PC-3 (cell line): ENCODE measurements at places on chromosomes 2 and 18. TPM values are rescaled to one million over a fixed set of nuclear protein-coding genes. Genes with fewer than 3 reads are reported as not detected.

The TTC21B gene
- total RNA-seq, result 21.7 and 35.5 TPM in 2 replicates

The ALLC gene
- total RNA-seq, result not detected in 2 replicates

The DYNAP gene
- not detected in 2 replicates for total RNA-seq

The KCNE4 gene
- total RNA-seq, result not detected in 2 replicates

The SIGLEC15 gene
- 2.0 and 4.8 TPM in 2 replicates for total RNA-seq

The CDK15 gene
- 2.4 TPM in 1 of 2 replicates, not detected in the other for total RNA-seq

DNA sequence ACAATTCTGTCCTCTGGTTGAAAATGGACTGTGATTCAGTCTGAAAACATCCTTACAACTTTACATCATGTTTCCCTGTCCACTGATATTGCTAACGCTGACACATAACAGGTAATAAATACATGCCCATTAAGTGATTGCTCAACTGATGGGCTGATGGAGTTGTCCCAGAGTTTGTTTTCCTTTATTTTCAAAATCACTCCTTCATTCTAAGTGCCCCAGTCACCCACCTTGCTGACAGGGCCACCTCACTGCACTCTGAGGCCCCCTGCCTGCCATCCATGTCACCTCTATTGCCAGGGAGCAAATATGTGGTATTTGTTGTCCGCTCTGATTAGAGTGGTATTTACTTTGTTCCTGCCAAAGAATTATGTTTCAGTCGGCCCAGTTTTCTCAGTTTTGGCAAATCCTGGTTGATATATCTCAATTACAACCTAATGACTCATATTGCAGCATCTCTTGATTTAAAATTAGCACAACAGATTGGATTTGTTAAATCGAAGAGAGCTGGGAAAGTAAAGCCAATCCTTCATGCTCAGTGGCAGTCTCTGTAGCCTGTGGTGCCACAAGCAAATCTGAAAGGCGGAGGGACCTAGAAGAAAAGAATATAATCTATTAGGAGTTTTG is 105.1 kb downstream of the RDH14 start:
- DNase-seq, result peak; percentile 59

GRCh38 chr2:127153691-127154158 is 46.8 kb upstream of the BIN1 start:
- DNase-seq, result peak; percentile 91

- no peak for DNase-seq
Observed at GRCh38 chr2:167462379-167462778, 574.1 kb downstream of the XIRP2 start.

DNA sequence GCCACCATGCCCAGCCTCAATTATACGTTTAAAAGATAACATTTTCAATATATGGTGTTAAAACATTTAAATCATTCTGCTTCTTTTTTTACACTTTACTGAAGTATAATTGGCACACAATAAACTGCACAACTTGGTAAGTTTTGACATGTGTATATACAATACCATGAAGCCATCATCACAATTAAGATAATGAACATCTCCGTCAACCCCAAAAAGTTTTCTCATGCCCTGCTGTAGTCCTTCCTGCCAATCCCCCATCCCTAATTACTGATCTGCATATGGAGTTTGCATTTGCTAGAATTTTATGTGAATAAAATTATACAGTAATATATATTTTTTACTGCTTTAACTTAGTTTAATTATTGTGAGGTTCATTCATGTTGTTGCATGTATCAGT is 85.2 kb upstream of the RTN4 start:
- no peak for DNase-seq

- peak; percentile 51 for DNase-seq
Observed at GRCh38 chr18:54389143-54389505, 31.4 kb downstream of the C18orf54 start.

GRCh38 chr2:66889632-66889882 is 454.6 kb downstream of the MEIS1 start:
- no peak for DNase-seq

GRCh38 chr2:213475433-213475832 is 191.2 kb downstream of the SPAG16 start:
- DNase-seq, result no peak

- DNase-seq, result peak; percentile 6
Observed at GRCh38 chr2:6181525-6181924, 489.3 kb downstream of the SOX11 start.

GRCh38 chr2:4324531-4324930 is 621.2 kb downstream of the DCDC2C start:
- DNase-seq, result no peak

DNA sequence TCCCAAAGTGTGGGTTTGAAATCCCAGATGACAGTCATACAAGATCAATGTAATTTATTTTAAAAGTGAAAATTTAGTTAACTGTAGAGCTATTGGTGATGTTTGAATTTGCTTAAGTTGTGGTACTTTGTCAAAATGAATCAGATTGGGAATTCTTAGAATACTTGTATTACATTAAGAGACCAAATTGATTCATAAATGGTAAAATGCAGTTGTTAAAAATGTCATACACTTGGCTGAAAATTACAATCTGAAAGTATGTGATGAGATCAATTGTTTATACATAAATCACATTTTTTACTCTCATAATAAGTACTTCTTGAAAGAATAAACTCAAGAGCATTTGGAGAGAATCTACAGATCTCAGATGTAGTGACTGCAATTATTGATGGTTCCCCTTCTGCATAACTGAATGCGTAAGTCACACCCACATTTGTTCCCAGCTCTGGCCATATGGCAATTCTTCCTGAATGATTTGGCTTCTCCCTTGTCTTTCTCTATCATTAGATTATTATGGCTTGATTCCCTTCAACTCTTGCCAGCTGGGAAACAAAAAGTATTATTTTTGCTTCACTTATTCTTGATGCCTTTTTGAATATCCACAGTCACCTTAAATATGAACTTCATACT is 558.5 kb downstream of the CPS1 start:
- no peak for DNase-seq

DNA sequence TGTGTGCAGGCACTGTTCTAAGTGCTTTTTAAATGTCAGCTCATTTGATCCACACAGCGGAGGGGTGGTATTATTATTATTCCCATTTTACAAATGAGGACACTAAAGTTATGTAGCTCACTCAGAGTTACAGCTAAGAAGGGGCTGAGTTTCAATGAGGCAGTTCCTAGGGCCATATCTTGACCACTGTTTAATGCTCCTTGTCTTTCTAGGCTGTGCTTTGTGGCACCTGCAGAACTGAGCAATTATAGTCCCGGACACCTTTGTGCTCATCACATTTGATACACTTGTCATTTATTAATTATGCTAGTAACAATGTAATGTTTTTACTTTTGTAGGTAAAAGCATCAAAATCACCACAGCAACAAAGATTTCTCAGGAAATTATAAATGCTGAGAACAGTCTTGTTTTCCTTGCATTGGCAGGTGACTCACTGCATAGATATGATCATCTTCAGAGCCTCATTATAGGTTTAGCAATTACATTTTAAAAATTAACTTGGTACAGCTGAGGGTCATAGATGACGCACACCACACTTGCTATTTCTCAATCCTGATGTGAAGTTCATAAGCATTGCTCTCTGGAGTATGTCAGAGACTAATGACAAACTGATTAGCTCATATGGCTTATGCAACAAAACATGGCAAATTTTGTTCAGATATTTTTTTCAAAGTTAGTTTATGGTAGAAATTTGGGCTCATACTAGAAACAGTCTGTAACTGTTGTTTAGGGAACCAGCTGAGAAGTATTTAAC is 366.8 kb downstream of the TGIF1 start:
- peak; percentile 42 for DNase-seq

DNA sequence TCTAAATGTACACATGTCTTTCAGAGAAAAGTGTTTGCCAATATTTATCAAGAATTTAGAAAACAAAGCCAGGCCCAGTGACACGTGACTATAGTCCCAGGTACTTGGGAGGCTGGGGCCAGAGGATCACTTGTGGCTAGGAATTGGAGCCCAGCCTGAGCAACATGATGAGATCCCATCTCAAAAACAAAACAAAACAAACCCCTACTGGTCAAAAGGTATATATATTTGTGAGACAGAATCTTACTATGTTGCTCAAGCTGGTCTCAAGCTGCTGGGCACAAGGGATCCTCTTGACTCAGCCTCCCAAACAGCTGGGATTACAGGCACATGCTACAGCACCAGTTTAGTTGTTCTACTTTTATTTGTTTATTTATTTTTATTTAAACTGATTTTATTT is 79.2 kb downstream of the ZDBF2 start:
- DNase-seq, result peak; percentile 12

GRCh38 chr2:127083819-127084503 is 23.0 kb downstream of the BIN1 start:
- DNase-seq, result peak; percentile 37

GRCh38 chr2:50754514-50754913 is 277.4 kb downstream of the NRXN1 start:
- DNase-seq, result no peak

DNA sequence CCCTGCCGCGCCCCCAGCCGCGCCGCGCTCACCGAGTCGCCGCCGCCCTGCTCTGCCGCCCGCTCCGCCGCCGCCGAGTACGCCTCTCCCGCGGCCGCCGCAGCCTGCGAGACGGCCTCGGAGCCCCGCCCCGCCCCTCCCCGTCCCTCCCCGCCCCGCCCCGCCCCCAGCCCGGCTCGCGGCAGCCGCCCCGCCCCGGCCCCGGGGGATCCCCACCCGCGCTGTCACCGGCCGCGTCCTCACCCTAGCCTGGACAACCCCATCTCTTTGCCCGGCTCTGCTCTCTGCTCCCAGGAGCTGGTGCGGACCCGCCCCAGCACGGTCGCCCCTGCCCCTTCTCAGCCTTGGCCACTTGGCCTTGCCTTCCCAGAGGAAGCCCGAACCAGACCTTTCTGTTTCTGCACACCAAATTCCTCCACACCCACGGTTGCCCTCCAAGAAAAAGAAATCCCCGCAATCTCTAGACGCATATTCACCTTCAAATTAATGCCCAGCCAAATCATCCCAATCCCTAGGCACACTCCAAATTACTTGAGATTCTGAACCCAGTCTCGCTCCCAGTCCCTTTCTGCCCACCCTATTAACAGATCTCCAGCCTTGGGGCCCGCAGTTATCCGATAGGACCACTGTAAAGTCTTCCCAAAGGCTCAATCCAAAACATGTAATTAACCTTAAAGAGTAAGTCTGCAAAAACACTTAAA is at the start of gene CYRIA:
TSS of gene CYRIA (minus strand) at position 87 of the 701 bp plus-strand sequence. CDS start 77,715 bp downstream, outside the sequence.
- DNase-seq, result no peak

GRCh38 chr2:73356097-73356496 is 29.5 kb upstream of the ALMS1 start:
- DNase-seq, result no peak

GRCh38 chr2:120949027-120949956 is 213.6 kb downstream of the GLI2 start:
- DNase-seq, result peak; percentile 29

DNA sequence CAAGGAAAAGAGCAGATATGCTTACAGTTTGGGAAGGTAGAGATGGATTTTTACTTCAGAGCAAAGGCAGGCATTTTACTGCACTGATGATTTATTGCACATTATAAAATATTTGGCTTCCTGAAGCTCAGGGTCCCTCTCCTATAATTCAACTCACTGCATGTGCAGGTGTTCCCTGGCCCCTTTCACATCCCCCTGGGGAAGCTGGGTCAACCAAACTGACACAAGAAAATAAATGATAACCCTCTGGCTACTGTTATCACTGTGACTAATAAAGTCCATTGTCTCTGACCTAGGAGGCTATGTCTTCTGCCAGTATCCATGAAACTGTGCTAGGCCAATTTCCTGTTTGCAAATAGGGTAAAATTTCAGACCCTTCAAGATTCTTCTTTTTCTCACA is 163.1 kb downstream of the ARL6IP6 start:
- no peak for DNase-seq

GRCh38 chr18:25351777-25352628 is at the start of gene ZNF521:
ZNF521 (minus strand) TSS chr18:25352166; CDS start chr18:25350946, 1,220 bp downstream.
- peak; percentile 51 for DNase-seq

- DNase-seq, result no peak
Observed at GRCh38 chr18:59265246-59265973, 7.8 kb downstream of the RAX start.

DNA sequence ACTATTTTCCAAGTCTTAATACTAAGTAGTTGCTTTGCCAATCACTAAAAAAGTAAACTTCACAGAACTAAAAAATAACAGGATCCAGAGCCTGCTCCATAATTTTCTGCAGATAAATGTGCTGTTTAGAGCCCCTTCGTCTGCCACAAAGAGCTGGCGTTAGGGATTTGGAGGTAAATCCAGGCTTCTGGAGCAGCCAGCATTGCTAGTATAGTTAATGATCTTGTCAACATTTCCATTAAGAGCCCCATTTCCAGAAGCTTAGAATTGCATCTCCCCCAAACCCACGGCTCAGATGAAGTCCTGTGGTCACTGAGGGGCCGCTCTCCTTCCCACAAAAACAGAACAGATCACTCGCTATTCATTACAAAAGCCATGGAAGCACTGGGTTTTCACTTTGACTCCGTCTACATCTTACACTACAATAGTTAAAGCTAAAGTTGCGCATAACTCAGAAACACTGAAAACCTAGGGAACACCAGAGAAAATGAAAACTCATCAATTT is 41.9 kb downstream of the ZNF516 start:
- DNase-seq, result no peak

GRCh38 chr18:34223893-34224422 is 755 bp downstream of the NOL4 start:
- no peak for DNase-seq

GRCh38 chr2:69624131-69624530 is 19.4 kb downstream of the AAK1 start:
- no peak for DNase-seq

DNA sequence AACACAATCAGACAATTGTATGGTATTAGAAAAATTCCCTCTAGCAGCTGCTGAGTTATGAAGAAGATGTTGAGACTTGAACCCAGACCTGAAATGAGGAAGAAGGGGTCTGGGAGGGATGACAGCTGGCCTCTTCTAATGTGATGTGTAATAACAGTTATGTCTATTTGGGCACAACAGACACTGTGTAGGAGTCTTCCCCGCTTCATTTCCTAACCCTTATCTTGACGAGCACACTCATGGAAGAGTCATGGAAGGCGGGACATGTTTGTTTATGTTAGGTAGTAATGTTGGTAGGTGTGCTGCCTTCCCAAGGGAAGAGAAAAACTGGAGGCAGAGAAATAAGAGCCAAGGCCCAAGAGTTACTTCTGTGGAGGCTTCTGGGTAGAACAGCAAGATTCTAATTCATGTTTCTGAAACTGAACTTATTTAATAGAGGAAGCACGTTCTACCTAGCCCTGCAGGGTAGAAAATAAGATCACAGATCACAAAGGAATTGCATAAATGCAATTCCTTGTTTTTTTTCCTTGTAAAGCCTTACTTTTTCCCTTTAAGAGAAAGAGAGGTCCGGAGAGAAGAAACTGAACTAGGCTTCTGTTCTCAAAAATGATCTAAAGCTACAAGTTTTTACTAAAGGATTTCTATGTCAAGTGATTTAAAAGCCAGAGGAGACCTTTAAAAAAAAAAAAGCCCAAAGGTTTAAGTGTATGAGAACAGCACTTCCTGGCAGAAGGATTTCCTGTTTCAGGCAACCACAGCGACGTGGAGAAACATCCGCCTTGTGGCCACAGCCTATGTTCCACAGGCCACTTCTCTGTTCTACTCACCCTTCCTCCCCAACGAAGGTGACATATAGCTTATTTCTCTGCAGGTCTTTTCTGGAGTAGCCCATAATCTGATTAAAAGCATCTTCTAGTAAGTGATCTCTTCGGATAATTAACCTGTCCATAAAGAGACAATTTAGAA is 68.5 kb upstream of the STK17B start:
- peak; percentile 97 for DNase-seq

GRCh38 chr18:58823412-58823811 is 41.3 kb upstream of the ZNF532 start:
- no peak for DNase-seq
